Naive B cell (primary cell): ENCODE measurements at places on chromosomes 5 and 9.
A peak's percentile ranks its signal among the peaks of the same experiment; 100 is the strongest.

DNA sequence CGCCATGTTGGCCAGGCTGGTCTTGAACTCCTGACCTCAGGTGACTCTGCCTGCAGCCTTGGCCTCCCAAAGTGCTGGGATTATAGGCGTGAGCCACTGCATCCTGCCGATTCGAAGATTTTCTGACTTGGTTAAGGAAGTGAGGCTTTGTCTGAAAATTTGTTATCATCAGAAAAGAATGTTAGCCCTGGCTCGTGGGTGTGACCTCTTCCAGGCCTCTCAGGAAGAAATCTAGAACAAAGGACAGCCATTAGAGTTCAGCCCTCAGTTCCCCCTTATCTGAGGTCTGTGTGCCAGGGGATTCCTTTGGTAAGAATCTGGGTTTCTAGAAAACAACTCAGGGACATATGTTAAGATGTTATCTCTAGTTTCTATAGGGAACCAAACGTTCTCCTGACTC lies 6.2 kb downstream of the OR2S2 start:
- DNase-seq = no peak

- no peak for DNase-seq
Measured at GRCh38 chr9:18297056-18297841, 176.7 kb upstream of the ADAMTSL1 start.

GRCh38 chr5:135051399-135051798 lies 17.4 kb upstream of the PITX1 start:
- no peak for DNase-seq

- DNase-seq = peak; percentile 14
Measured at GRCh38 chr5:62460578-62460983, 48.0 kb downstream of the IPO11 start.

- no peak for DNase-seq
Measured at GRCh38 chr9:26054600-26055520, 376.6 kb upstream of the TUSC1 start.

DNA sequence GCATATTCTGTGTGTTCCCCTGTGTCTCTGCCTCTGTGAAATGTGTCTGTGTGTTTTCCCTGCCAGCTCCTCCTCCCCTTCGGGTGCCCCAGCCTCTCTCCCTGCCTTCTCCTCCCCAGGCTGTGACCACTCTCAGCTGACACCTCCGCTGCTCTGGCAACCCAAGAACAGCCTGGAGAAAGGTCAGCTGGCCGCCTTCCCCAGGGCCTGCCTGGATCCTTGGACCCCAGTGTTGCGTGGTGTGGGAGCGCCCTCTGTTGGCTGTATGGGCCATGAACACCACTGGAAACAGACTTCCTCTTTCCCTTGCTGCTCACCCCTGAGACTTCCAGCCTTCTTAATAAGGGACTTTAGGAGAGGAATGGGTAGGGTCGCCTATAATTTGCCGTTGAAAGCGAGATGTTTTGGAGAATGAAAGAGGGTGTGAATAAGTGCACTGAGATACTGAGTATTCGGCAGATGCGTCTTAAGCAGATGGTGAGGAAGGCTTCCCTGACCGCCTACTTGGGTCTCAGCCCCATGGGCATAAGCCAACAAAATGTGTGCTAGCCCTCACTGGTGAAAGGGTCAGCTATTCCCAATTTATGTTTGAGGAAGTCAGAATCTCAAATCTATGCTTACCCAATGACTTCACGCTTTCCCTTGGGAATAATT lies 114.9 kb upstream of the TRIM32 start:
- no peak for DNase-seq

DNA sequence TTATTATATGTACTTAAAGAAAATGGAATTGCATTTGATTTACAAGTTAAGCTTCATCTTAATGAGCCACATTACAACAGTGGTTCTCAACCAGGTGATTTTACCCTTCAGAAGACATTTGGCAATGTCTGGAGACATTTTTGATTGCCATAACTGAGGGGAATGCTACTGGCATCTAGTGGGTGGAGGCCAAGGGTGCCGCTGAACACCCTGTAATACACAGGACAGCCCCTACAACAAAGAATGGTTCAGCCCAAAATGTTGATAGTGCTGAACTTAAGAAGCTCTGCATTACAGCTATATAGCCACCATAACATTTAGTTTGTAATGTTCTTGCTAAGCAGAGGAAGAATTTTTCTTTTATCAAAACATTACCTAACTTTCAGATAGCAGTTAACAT lies 103.1 kb downstream of the PAM start:
- DNase-seq = no peak

GRCh38 chr5:77843570-77844372 lies 67.6 kb upstream of the TBCA start:
- no peak for DNase-seq

DNA sequence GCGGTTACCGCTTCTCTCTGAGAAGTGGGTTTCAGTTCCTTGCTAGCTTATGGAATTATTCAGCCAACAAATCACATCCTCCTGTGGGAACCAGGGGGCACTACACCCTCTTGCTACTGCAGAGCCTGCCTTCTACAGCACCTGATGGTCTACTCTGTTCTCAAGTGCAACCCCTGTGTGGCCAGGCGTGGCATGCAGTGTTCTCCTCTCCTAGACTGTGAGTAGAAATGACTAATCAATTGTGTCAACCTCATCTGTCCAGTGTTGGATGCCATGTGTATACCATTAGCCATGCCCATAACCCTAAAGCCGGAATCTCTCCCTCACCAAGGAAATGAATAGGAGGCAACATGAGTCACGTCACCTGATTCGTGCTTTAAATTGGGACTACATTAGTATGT lies 117.2 kb upstream of the LIFR start:
- DNase-seq = no peak

DNA sequence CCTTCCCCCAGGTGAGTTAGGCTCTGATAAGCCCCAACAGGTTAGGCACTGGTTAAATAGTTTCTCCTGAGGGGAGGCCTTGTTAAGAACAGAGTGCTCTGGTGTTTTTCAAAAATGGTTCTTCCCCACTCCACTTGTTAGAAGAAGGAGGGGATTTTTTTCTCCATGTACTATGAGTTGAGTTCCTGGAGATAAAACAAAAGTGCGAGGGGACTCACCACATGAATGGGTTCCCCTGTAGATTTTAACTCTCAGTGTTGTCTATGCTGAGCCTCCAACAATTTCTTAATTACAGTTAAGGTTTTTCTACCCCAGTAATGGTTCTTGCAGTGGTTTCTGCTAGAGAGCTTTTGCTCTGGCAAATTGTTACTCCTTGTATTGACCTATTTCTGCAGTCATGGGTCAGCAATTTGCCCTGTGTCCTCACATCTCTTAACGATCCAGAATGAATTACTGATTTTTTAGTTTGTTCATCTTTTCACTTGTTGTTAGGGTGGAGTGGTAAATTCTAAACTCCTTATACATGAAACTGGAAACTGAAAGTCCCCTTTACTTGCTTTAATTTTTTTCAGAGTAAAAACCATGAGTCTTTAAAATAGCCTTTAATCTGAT lies 44.4 kb downstream of the SCAMP1 start:
- no peak for DNase-seq

GRCh38 chr5:64977779-64978178 lies 209.0 kb downstream of the CWC27 start:
- no peak for DNase-seq

DNA sequence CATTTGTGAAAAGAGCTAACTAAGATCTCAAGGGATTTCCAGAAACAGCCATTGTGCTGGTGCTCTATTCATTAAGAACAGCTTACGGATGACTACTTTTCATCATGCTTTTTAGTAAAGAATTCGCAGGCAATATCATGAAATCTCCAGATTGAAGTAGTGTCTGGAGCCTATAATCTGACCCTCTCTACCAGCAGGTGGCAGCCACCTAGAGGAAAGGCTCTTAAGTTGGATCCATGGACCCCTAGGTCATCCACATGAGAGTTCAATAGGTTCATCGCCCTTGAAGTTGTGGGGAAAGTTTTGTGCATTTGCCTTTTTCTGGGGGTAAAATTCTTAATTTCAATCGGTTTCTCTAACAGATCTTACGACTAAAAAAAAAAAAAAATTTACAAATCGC lies 82.3 kb downstream of the SLC1A3 start:
- no peak for DNase-seq

GRCh38 chr5:14729448-14730385 lies 65.2 kb downstream of the OTULIN start:
- no peak for DNase-seq

GRCh38 chr5:178542455-178542854 lies 47.7 kb downstream of the COL23A1 start:
- DNase-seq = no peak

DNA sequence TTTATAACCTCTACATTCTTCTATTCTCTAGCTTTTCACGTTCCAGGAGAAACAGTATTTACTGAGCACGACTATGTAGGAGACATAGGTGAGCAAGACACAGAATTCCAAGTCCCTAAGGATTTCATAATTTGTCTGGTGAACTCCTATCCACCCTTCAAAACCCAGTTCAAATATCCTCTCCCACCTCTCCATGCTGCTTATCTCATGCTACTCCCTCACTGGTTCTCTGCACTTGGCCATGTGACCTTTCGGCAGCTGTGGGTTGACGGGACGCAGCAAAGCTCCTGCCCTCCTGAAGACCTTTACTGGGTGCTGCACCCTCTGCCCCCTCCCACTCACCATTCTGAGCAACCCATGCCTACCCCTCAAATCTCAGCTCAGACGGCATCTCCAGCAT lies 173.2 kb downstream of the RGS3 start:
- no peak for DNase-seq

DNA sequence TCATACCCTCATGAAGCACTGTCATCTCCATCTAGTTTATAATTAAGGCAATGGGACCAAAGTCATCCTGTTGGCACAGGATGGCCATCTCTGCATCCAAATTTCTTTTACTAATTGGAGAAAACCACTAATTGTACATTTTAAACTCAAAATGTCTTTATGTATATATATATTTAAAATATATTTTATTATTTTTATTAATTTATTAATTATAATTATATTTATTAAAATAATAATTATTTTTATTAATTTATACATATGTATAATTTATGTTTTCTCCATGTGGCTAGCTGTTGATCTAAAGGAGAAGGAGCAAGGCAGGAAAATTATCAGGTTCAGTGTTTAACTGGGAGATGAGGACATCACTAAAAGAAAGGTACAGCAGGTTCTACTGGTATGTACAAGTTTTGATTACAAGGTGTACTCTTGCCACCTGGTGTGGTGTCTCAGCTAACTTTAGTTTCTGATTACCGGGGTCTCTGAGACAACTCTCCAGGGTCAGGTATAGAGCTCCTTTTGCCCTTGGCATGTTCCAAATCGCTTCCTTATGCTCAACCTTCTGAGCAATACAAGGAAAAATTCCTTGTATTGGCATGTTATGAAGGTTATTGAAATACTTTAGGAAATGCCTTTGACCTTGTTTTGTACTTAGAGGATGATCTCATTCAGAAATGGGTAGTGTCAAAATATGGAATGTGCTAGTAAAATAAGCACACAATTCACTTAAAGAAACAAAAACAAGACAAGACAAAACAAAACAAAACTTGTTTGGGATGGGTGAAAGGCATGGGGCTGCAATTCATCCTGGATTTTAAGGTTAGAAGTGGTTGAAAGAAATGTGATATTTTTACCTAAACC lies 79.6 kb downstream of the GHR start:
- no peak for DNase-seq

- no peak for DNase-seq
Measured at GRCh38 chr9:36853233-36853632, 180.8 kb downstream of the PAX5 start.

DNA sequence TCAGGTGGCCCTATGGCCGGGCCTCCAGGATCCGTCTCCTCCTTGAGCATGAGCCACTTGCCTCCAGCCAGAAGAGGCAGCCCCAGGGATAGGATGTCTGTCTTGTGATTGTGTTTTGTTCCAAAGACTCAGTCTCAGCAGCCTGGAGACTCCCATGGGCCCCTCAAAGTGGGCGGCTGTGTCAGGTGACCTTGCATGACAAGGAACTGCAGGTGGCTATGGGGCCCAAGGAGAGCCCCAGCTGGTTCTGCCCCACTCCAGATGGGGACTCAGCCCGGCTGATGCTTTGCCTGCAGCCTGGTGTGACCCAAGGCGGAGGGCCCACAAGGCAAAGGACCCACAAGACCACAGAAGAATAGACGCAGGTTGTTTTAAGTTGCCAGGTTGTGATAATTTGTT lies 284.3 kb upstream of the IRX4 start:
- no peak for DNase-seq

GRCh38 chr5:178234750-178235587 lies 2.4 kb upstream of the PHYKPL start:
- DNase-seq = peak; percentile 68

GRCh38 chr5:167793700-167794099 lies 497.7 kb upstream of the WWC1 start:
- DNase-seq = no peak

DNA sequence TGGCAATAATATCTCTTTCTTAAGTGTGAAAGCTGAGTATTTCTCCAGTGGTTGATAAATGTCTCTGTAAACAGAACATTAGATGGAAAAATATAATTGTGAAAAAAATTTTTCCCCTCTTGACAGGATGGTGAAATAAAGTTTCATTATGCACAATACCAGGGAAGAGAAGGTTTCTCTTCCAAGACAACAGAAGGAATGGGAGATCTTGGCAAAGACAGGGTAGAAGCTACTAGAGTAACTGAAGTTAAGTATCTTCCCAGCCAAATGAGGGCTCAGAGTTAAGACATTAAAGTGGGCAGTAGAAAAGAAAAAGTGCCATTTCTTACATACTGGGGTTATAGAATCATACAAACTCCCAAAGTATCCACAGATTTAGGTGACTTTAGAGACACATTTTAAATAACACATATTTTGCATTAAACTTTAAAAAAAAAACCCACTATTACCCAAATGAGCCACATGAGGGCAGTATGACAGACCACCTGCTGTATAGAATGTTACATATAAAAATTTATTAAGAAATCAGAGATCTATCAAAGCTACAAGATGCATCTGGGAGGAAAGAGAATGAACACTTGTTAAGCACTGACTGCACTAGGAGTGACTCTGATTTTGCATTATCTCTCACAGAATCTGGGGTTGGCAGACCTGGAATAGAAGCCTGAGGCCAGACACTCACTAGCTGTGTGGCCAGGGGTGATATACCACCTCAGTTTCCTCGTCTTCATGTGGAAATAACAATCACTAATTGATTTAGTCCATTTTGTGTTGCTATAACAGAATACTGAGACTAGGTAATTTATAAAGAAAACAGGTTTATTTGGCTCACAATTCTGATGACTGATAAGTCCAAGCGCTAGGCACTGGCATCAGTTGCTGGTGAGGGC lies 98.5 kb downstream of the ARSB start:
- DNase-seq = no peak

DNA sequence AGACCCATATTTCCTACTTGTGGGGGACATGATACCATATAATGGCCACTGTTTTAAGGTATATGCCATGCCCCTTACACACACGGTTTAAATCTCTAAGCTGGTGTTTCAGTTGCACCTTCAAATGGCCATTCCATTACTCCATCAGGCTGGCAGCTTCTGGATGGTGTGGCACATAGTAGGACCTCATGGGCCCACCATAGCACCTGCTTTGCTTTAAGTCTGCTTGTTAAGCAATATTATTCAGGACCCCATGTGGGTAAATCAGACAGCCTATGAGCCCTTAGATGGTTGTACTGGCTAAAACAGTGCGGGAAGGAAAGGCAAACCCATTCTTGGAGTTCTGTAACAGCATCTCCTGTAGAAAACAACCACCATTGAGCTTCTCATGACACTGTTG lies 27.4 kb upstream of the PANK3 start:
- DNase-seq = no peak
